Tongue (tissue), 3 donors: ENCODE measurements at places on chromosomes 6 and 20.

- DNase-seq, result no peak
Measured at GRCh38 chr20:8318965-8319625, 187.0 kb downstream of the PLCB1 start.

GRCh38 chr6:72316675-72317380 lies 305.0 kb upstream of the KCNQ5 start:
- DNase-seq, result no peak

DNA sequence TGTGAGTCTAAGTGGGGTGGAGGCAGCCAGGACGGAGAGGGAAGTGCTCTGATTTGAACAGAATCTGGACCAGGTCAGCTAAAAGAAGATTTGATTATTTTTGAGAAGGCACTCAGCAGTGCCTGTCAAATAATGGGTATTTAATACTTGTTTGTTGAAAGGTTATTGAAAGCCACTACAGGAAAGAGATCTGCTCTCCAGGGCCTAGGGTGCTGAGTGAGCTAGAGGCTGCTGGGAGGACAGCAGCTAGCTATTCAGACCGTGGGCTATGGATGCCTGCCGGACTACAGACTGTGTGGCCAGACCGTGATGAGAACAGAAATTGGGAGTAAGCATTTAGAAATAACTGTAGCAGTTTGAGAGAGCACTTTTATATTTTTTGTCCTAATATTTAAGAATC lies 8.8 kb downstream of the SLC35F1 start:
- no peak for DNase-seq

- no peak for DNase-seq
Measured at GRCh38 chr6:134880487-134881190, 69.3 kb downstream of the ALDH8A1 start.

DNA sequence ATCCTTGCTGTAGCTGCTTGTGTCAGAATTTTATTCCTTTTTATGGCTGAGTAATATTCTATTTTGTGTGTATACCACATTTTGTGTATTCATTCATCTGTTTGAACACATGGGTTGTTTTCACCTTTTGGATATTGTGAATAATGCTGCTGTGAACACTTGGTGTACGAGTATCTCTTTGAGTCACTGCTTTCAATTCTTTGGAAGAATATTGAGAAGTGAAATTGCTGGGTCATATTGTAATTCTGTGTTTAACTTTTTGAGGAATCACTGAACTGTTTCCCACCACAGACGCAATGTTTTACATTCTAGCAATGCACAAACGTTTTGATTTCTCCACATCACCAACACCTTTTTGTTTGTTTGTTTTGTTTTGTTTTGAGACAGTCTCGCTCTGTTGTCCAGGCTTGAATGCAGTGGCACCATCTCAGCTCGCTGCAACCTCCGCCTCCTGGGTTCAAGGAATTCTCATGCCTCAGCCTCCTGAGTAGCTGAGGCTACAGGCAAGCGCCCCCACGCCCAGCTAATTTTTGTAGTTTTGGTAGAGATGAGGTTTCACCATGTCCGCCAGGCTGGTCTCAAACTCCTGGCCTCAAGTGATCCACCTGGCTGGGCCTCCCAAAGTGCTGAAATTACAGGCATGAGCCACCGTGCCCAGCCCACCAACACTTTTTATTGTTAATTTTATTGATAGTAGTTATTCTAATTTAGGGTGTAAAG lies 21.7 kb downstream of the CPXM1 start:
- no peak for DNase-seq

GRCh38 chr6:136696783-136697364 lies 95.4 kb downstream of the MAP3K5 start:
- peak; percentile 35 for DNase-seq

- DNase-seq, result no peak
Measured at GRCh38 chr6:65638047-65638831, 68.8 kb downstream of the EYS start.

- DNase-seq, result no peak
Measured at GRCh38 chr6:41673704-41674000, 35.4 kb downstream of the MDFI start.

- DNase-seq, result no peak
Measured at GRCh38 chr6:109331081-109331480, 51.2 kb downstream of the CD164 start.

- no peak for DNase-seq
Measured at GRCh38 chr6:43645613-43645964, 753 bp downstream of the RSPH9 start.

DNA sequence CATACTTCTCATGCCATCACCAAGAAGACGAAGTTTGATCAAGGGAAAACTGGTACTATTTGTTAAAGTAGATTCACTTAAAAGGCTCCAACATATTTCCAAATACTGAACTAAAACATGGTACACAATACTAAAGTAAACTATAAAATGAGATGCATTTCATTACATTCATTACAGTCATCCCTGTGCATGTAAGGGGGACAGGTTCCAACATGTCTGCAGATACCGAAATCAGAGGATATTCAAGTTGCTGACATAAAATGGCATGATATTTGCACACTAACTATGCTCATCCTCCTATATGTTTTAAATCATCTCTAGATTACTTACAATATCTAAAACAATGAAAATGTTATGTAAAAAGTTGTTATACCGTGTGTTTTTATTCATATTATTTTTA lies 893.9 kb upstream of the MANEA start:
- DNase-seq, result no peak

DNA sequence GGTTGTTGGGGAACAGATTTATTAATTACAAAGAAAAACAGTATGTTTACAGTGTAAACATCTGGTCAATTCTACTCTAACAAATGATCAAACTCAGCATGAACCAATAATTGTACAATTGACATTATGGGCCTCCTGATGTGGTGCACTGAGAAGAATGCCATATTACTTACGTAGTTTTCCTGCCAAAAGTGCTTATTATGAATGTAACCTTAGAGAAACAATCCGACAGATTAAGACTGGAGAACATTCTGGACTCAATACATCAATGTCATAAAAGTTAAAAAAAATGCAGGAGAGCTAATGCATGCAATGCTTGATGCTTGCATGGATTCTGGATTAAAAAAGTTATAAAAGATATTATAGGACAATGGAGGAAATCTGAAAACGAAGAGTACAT lies 69.0 kb downstream of the LYRM4 start:
- DNase-seq, result no peak

DNA sequence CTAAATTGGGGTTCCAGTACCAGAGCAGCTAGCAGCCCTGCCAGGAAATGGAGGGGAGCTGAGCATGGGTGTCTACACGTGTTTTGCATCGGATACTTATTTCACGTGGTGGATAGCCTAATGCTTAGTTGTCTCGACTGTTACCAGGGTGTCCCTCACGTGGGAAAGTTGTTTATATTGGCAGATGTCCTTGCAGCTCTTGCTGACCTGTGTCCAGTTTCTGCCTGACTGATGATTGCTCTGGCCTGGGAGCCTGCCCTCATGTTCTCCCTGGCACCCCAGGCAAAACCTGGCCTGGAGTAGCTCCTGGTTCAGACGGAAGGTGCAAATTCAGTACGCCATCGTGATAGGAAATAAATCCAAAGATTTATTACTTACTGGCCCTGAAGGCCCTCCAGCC lies 11.8 kb upstream of the FERMT1 start:
- DNase-seq, result no peak

DNA sequence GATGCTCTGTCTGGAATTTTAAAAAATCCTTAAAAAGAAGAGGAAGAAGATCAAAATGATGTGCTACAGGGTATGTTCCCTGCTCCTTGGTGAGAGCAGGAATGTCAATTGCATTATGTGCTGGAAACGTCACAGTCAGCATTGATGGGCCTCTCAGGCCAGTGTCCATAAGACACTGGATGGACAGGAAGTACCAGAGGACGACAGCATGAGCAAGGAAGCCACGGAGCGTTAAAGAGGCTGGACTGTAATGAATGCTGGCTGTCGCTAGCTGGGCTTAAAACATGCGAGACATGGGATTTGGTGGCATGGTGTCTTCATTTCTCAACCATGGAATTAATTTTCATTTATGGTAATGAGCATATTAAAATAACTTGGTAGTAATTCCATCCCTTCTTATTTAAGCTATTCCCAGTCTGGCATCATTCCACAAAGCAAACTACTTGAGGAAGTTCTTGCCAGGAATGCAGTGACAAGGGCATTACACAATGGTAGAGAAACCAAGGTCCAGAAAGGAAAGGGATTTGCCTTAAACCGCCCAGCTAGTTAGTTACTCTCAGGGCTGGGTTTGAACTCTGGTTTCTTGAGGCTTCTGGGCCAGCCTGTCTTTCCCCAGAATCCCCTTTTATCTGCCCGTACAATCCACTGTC lies 166.6 kb upstream of the SOX4 start:
- DNase-seq, result peak; percentile 36

DNA sequence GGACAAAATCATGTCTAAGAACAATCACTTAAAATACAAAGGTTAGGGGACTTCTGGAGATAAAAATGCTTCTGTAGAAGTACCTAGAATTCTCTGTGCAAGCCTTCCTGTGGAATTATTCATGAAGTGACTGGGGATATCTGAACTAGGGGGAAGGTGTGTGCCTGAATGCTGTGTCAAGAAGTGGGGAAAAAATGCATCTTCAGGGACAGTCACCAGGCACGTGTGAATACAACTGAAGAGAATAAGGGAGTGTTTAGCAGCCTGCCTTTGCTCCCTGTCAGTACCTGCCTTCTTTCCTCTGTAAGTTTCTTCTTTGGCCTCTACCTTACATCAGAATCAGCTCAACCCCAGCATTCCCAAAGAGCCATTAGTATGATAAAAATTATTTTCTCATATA lies 201.0 kb downstream of the ASCC3 start:
- no peak for DNase-seq

DNA sequence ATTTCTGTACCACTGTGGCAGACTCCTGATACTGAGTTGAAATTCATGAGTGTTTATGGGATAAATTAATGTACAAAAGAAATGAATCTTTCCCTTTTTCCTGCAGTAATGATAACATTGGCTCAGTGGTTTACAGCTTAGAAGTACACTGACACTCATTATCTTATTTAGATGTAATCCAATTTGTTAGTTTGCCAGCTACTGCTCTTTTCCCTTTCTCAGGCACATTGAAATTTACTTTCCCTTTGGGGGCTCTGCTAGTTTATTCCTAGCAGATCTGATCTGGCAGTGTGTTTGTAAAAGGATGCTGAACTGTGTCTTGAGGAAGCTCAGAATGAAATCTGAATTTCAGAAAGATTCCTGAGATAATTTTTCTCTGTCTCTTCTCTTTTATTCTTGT lies 3.0 kb downstream of the CEP250 start:
- DNase-seq, result no peak

GRCh38 chr6:117444600-117444999 lies 18.9 kb upstream of the ROS1 start:
- no peak for DNase-seq

DNA sequence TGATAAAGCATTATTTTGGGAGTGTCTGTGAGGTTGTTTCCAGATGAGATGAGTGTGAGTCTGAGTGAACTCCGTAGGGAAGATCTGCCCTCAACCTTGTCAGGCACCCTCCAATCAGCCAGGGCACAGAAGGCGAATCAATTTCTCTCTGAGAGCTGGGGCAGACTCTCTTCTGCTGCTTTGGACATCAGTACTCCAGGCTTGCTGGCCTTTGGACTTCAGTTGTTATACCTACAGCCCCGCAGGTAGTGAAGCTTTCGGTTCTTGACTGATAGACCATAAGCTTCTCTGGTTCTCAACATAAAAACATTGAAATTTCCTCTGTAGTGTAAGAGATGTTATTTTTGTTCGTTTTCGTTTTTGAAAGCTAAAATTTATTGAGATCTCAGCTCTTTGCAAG lies 71.4 kb downstream of the MAFB start:
- DNase-seq, result no peak

DNA sequence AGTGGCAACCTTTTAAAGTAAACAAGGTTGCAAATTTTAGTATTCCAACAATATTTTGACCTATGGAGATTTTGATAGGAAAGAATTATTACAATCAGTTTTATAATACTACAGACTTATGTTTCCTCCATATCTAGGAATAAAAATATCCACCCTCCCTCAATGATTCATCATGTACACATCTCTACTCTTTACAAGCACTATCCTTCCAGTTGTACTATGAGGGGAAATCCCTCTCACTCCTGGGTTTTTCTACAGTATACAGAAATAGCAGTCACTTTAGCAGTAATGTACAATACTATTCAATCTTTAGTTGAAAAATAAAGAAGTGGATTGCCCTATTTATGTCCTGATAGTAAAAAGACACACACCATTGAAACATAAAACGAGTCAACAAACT lies 46.3 kb upstream of the SCML4 start:
- no peak for DNase-seq

GRCh38 chr6:131212024-131212423 lies 76.8 kb downstream of the AKAP7 start:
- DNase-seq, result no peak

DNA sequence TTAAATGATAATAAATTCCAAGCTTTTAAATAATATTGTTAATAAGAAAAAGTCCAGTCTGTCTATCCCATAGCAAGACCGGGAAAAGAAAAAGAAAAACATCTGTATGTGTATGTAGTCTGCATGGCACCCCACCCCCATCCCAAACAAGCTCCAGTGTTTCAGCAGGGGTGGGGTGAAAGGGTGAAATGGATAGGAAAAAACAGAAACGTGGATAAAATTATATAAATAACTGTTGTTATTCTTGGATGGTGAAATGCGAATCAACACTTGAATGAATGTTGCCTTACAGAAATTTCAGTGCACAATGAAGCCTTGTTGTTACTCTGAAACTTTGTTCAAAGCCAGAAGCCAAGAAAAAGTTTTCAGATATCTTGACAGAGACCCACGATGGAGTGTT lies 31.4 kb downstream of the HAO1 start:
- peak; percentile 35 for DNase-seq

- DNase-seq, result no peak
Measured at GRCh38 chr20:4606051-4606450, 115.7 kb upstream of the PRND start.

GRCh38 chr6:6993503-6994237 lies 114.1 kb upstream of the RREB1 start:
- DNase-seq, result no peak

DNA sequence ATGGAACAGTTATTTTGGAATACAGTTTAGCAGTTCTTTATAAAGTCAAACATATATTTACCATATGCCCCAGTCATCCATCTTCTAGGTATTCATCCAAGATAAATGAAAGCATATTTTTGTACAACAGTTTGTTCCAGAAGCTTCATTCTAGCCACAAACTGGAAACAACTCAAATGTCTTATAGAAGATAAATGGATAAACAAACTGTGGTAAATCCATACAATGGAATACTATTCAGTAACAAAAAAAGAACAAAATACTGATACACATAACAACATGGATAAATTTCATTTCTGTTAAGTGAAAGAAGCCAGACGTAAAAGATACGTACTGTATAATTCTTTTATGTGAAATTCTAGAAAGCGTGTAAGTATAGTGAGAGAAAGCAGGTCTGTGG lies 167.0 kb upstream of the AHI1 start:
- DNase-seq, result no peak

DNA sequence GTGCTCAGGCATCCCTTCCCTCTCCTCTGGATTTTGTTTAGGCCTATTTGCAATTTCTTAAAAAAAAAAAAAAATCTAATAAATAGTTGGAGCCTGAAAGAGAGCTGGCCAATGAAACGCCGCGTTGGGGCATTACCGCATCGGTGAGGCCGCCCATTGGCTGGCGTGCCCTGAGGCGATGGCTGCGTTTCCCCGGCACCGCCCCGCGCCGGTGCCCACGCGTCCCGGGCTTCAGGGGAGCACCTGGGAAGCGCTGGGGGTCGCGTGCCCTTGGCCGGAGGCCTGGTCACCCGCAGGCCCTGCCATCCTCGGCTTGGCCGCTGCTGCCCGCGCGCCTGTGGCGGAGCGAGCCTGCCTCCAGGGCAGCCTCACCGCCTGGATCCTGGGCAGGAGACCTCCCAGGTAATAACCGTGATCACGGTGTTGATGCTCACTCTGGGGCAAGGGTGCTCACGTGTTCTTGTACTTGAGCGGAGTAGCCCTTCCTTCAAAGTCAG lies 155.4 kb downstream of the NRN1 start:
- DNase-seq, result peak; percentile 75

GRCh38 chr6:47481806-47482205 lies 4.2 kb downstream of the CD2AP start:
- DNase-seq, result no peak
